ENCODE measurements at places on chromosomes 2 and 18.

DNA sequence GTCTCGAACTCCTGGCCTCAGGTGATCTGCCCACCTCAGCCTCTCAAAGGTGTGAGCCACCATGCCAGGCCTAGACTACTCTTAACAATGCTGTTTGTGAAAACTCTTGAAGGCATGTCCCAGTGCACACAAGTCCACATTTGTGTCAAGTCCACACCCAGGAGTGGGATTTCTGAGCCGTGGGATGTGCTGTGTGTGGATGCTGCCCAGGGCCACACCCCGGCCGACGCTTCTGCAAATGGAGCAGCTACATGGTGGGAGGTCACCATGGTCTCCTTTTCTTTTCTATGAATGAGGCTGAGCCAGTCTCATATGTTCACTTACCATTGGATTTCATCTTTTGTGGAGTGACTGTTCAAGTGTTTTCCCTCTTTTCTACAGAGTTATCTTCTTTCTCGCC is 15.8 kb downstream of the SNED1 start:
- no peak for DNase-seq

DNA sequence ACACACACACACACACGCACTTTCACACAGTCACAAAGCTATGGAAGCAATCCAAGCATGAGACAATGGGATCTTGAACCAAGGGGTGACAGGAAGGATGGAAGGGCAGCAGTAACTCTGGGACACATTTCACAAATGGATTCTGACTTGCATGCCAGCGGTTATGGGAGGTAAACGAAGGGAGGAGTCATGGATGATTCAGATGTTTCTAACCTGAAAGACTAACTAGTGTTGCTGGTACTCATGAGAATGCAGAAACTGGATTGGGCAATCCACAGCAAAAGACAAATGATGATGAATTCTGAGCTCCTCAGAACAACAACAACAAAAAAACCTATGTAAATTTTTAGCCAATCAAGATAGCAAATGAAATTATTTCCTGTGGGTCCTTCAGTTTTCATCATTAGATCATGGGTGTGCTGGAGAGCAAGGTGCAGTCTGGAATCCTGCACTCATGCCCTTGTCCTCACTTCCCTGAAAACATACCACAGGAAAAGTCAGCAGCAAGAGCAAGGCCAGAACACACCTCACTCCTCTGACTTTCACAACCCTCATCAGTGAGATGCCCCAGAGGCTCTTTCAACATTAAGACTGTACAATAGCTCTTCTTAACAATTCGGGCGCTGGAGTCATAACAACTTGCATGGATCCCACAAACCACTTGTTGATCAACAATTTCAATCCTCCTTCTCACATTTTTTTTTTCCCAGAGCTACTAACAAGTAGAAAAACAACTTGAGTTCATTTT is 32.6 kb downstream of the ABCA12 start:
- no peak for DNase-seq

- no peak for DNase-seq
Measured at GRCh38 chr2:238097988-238098871, 1.9 kb upstream of the ESPNL start.

GRCh38 chr2:235685024-235685721 is 191.3 kb downstream of the AGAP1 start:
- no peak for DNase-seq

- no peak for DNase-seq
Measured at GRCh38 chr2:51103205-51103604, 71.3 kb upstream of the NRXN1 start.

GRCh38 chr2:239026711-239027361 is 179.0 kb downstream of the TWIST2 start:
- no peak for DNase-seq

GRCh38 chr2:218648088-218648786 is 11.2 kb downstream of the ZNF142 start:
- DNase-seq = peak; percentile 33

DNA sequence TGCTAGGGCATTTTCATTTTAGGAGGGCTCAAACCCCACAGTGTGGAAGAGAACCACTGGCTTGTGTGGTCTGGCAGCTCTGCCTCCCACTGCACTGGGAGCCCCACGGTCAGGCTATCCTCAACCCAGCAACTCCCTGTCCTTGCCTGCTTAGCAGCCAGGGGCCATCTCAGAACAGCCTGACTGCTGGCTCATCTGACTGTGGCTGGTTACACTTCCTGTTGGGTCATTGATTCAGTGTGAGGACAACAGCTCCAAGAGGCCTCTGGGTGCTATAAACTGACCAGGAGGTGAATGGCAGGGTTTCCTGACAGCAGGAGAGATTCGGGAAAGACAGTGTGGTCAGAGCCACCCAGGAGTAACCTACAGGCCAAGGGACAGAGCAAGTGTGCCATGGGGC is 40.1 kb downstream of the AMER3 start:
- DNase-seq = no peak

DNA sequence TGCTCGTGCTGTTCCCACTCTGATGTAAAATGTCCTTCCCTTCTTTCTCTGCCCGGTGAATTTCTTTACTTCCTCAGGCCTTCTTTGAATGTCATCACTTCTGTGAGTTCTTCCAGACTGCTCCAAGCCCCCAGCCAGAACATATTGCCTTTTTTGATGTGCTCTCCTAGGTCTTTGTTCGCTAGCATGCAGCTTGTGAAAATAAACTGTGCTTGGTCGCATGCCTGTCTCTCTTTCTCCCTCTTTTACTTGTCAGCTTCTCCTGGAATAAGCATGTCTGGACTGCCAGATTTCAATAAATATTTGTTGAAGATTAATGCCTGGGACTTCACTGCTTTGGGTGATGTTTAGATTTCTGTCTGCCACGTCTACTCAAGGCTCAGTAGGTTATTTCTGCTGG is 82.7 kb upstream of the ARHGAP28 start:
- DNase-seq = no peak

GRCh38 chr2:55103046-55103445 is 52.8 kb upstream of the RTN4 start:
- no peak for DNase-seq

GRCh38 chr2:148013876-148014275 is 6.7 kb downstream of the ORC4 start:
- DNase-seq = no peak

GRCh38 chr2:46335391-46336282 is 38.4 kb downstream of the EPAS1 start:
- DNase-seq = no peak

- no peak for DNase-seq
Measured at GRCh38 chr2:38146907-38147307, 71.0 kb upstream of the CYP1B1 start.

GRCh38 chr2:69815717-69816116 is 13.7 kb upstream of the GMCL1 start:
- no peak for DNase-seq

DNA sequence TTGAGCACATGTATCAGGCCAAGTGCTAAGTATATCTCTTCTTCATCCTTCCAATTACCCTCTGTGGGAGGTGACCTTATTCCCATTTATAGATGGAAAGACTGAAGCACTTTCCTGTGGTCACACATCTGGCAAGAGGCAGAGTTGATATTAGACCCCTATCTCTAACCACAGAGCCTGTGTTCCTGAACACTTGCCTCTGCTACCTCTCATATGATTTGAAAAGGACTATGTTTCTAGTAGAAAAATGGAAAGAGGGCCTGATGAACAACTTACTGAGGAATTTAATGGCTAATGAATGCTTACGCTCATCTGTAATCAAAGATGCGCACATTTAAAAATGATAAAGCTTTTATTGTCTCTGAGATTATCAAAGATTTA is 46.2 kb upstream of the DYNC2LI1 start:
- no peak for DNase-seq

DNA sequence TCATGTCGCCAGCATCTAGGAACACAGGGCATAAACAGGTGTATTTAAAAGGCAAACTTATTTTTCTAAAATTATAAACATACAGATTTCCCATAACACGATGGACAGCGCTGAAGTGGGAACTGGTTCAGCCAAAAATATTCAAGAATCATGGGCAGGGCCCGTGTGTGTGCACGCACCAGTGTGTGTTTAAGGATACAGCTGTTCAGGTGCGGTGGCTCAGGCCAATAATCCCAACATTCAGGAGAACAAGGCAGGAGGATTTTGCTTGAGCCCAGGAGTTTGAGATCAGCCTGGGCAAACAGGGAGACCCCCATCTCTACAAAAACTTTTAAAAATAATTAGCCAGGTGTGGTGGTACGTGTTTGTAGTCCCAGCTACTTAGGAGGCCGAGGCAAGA is 288.6 kb upstream of the HDAC4 start:
- DNase-seq = no peak

- DNase-seq = no peak
Measured at GRCh38 chr2:168992591-168993349, 38.4 kb downstream of the ABCB11 start.

DNA sequence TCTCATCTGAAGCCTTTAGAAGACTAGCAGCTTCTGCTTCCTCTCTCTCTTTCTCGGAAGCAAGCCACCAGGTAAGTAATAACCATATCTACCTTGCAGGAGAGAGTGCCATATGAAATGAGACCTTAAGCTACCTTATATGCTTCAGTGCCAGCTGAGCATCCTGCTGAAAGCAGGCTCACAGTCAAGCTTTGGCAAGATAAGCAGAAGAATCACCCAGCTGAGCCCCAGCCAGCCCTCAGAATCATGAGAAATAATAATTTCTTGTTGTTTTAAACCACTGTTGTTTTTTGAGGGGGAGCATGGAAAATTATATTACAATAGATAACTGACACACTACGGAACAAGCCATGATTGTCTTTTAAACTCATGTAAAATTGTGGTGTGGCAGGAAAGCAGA is 514.4 kb downstream of the MBD2 start:
- DNase-seq = no peak

DNA sequence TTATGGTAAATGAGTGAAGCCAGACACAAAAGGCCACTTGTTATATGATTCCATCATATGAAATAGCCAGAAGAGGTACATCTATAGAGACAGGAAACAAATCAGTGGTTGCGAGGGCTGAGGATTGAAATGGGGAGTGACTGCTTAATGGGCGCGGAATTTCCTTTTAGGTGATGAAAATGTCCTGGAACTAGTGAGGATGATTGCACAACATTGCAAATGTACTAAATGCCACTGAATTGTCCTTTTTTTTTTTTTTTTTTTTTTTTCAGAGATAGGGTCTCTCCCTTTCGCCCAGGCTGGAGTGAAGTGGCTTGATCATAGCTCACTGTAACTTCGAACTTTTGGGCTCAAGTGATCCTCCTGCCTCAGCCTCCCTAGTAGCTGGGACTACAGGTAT is 15.3 kb upstream of the GAREM2 start:
- no peak for DNase-seq

- DNase-seq = no peak
Measured at GRCh38 chr2:20450201-20450999, 3.5 kb downstream of the RHOB start.

DNA sequence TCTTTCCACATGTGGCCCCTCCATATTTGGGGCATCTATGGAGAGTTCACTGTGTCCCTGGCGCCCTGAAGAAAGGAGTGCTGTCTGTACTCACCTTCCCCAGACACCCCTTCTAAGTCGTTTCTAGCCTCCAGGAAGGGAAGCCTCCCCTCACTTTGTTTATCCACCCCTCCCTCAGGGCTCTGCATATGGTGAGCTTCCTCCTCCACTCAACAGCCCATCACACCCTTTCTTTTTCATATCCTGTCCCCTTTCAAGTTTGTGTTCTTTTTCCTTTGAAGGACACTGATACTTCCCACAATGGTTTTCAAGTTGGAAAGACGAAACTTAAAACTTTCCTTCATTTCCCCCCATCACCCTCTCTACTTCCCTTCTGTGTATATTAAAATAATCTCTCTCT is 291.4 kb upstream of the POU3F3 start:
- DNase-seq = no peak

- DNase-seq = no peak
Measured at GRCh38 chr2:109724533-109725460, 69.3 kb upstream of the RGPD5 start.

GRCh38 chr18:74271635-74272034 is 20.1 kb downstream of the CYB5A start:
- DNase-seq = no peak

- no peak for DNase-seq
Measured at GRCh38 chr2:221465776-221466175, 106.3 kb downstream of the EPHA4 start.

DNA sequence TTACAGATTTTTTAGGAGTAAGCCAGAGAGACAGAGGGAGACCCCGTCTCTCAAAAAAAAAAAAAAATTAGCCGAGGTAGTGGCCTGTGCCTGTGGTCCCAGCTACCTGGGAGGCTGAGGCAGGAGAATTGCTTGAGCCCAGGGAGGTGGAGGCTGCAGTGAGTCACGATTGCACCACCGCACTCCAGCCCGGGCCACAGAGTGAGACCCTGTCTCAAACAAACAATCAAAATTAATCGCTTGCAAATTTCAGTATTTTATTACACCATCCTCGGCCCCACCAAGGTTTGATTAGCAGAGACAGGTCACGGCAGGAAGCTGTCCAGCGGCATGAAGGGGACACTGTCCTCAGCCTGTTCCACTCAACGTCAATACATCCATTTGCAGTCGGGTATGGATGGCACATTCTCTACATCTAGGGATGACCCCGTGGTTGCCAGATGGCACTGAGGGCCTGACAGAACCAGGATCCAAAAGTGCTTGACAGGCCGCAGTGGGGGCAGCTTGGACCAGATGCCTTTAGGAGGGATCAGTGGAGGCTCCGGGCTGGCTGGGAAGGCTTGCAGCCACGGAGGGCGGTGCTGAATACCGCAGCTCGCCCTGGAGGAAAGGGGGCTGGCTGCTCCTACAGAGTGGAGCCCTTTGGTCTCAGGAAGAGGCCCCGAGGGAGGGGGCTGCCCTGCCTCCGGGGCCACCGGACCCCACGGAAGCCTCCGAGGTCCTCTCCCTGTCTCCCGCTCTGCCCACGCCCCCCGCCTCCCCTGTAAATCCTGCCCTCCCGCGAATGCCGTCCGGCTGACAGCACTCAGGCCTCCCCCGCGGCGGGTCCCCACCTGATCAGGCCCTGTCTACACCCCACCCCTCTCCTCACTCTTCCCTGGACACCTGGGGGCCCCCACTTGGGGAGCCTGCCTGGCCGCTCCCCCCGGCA is 13.1 kb downstream of the ASPRV1 start:
- DNase-seq = no peak
